ENCODE measurements at places on chromosomes 3 and 15.

DNA sequence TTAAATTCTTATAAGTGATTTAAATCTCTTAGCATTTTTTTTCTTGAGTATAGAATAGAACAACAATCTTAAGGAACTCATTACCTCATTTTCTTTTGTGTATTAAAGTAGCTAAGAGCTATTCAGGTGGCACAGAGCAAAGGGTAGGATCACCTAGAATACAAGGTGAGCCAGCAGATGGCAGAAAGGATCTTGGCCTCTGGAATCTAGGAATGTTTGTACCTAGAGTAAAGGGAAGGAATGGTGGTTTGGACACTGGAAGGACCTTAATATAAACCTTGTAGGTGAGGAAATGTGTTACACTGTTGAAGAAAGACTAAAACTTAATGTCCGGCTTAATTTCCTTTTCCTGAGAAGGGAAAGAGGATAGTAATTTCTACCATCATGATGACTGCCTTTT lies 89.0 kb downstream of the GHSR start:
- DNase-seq, result no peak

DNA sequence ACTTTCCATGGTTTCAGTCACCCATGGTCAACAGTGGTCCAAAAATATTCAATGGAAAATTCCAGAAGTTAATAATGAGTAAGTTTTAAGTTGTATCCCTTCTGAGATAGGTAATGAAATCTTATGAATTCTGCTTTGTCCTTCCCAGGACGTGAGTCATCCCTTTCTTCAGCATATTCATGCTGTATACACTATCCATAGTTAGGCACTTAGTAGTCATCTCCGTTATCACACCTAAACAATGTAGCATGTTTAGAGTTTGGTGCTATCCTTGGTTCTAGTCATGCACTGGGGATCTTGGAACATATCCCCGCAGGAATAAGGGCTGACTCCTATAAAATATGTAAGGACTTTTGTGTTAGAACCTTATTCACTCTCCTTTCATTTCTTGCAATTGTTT lies 153.2 kb downstream of the UNC13C start:
- no peak for DNase-seq

DNA sequence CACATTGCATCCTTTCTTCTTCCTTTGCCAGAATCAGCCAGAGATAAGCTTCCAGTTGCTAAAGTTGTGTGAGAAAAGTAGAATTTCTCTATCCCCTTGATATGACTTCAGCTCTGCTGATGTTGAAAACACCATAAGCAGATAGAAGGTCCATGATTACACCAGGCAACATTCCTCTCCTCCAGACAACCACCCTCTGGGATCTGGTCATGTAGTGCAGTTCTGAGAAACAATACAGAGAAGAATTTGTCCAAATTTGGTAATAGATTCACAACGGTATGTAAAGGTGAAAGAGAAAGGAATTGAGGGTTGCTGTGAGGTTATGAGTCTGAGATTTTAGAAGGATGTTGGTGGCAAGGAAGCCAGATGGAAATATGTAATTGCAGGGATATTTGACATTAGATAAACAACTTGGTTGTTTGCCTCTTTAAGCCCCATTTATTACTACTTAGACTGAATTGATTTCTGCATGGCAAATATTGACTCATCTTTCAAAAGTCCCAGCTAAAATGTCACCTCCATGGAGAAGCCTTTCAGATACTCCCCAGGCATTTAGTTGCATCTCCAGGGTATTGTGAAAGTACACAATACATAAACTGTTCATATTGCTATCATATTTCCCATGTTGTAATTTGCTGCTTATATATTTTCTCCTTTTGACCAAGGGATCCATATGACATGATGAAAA lies 134.9 kb downstream of the GAP43 start:
- no peak for DNase-seq

- no peak for DNase-seq
These were observed 260.5 kb upstream of the TPRG1 start for GRCh38 chr3:188911026-188911850.

DNA sequence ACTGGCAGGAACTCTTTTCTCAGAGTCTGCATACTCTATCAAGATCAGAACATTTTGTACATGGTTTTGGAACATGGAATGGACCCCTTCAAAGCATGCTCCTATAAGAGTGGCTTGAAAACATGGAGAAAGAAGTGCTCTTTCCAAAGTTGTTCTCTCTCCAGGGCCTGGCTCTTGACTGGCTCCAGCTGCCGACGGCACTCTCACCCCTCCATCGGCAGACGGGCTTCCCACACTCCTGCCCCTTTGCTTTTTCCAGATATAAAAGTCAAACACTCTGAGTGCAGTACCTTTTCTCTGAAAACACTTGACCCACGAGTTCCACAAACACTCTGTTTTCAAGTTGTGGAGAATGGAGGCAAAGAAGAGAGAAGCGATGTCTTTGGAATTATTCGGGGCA lies 72.5 kb upstream of the ONECUT1 start:
- no peak for DNase-seq

DNA sequence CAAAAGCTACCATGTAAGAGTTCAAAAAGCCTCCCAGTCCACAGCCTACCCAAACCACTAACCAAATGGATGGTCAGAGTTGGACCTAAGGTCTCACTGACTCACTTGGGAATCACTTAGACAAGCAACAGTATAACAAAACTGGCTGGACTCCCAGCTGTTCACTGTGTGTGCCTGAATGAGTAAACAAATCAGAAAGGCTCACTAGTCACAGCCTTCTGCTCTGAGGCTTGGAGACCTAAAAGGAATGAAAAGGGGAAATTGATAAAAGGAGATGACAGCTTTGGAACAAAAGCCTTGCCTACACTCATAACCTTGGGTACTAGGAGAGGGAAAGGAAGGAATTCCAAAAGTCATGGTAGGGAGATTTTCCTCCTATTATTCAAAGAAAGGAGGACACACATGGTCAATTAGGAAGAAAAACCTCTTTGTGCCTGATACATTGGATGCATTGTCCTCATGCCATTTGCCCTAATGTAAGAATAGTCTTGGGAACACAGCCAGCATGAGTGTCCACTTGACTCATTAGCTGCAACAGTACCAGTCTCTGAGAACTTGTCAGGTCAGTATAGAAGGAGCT lies 92.3 kb downstream of the FRMD5 start:
- DNase-seq, result no peak

- DNase-seq, result no peak
These were observed 33.6 kb downstream of the SPATA12 start for GRCh38 chr3:57093971-57094535.

GRCh38 chr3:194485881-194486539 lies 792 bp downstream of the ATP13A3 start:
- DNase-seq, result peak; percentile 15

DNA sequence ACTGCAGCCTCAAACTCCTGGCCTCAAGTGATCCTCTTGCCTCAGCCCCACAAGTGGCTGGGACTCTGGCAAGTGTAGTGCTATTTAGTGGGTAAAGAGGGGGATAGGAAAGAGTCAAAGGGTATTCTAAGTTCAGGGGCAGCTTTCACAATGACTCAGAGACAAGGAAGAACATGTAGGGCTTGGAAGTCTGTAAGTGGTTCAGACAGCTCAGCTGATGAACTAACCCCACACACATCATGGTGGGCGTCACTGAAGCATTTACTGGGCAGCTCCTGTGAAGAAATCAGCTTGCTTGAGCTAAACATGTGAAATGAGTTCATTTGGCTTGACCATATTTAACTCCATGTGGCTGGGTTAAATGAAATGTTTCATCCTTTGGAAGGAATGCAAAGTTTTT lies 34.6 kb upstream of the THSD4 start:
- no peak for DNase-seq

- no peak for DNase-seq
These were observed 259.9 kb downstream of the PLCL2 start for GRCh38 chr3:17144665-17144993.

DNA sequence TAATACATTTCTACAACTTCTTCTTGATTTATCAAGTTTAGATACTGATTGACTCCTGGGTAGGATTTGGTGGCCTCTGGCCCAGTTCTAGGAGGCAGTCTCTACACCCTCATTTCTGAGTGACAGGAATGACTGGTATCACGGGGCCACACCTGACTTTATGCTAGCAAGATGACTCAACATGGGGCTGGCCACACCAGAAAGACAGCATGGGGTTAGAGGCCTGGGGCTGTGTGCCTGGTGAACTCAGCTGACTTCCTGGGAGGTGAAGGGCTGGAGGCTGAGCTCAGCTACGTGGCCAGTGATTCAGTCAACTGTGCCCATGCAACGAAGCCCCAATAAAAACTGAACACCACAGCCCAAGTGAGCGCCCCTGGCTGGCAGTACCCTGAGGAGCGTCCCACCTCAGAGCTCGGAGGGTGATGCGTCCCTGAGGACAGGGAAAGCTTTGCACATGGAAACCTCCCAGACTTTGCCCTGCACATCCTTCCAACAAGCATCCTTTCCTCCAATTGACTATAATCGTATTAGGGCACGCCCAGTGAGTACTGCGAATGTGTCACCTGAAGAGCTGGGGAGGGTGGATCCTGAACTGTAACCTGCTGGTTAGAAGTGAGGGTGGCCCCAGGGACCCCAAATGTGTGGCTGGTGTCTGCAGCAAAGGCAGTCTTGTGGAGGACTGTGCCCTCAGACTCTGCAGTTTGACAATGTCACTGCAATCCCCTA lies 57.2 kb downstream of the NIPA2 start:
- DNase-seq, result no peak

DNA sequence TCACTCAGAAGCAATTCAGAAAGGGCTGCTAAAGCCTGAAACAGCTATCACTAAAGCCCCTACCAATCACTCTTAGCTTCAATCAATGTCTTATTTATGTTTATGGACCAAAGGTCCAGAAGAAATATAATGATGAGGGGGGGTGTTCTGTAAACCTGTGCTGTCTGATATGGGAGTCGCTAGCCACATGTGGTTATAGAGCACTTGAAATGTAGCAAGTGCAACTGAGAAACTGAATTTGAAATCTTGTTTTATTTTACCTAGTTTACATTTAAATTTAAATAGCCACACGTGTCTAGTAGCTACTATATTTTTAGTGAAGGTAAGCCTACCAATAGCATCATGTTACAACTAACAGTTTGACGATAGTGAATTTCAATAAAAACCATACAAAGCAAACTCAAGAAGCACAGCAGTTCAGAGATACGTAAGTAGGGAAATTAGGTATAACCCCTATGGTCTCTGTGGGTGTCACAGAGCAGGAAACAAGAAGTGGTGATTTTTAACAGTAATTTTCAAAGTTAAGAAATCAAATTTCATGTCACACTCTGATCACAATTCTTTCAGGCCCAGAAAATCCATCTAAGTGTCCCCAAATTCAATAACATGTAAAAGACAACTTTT lies 3.6 kb downstream of the POU1F1 start:
- no peak for DNase-seq

DNA sequence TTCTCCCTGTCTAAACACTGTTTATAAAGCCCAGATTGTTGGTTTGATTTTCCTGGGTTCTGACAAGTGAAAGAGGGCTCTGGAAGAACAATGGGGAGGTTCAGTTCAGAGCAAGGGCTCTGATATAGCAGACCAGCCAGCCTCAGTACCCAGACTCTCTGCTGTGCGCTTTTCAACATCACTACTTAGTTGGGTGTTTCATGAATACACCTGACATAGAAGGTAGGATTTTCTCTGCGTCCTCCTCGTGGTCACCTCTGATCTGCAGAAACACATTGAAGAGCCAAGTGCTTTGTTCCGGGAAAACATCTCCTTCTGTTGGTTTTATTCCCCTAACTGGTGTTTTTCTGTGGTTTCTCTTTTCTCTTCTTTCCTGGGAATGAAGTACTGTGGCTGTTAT lies 99.5 kb downstream of the EPHB1 start:
- no peak for DNase-seq

GRCh38 chr3:129461461-129462146 lies 21.6 kb downstream of the IFT122 start:
- no peak for DNase-seq

DNA sequence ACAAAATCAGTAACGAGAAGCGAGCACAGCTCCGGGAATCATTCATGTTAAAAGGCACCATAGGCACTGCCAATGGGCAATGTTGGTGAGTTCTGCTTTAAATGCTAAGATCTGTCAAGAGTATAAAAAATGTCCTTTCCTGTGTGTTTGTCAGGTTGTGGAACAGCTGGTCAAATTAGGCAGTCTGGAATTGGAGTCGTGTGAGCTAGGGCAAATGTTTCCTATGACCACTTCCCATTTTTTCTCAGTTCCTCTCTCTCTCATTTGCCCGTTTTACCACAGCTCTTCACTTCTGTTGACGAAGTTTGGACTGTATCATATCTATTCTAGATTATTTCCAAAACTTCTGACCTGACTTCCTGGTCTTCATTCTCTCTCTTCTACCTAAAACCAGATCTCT lies 60.8 kb upstream of the GOLIM4 start:
- no peak for DNase-seq

- no peak for DNase-seq
These were observed 121.5 kb downstream of the MCTP2 start for GRCh38 chr15:94352636-94353487.

- DNase-seq, result no peak
These were observed 113.0 kb downstream of the LIPC start for GRCh38 chr15:58544756-58545155.

- DNase-seq, result no peak
These were observed 483.2 kb upstream of the SGO1 start for GRCh38 chr3:20669184-20669583.

DNA sequence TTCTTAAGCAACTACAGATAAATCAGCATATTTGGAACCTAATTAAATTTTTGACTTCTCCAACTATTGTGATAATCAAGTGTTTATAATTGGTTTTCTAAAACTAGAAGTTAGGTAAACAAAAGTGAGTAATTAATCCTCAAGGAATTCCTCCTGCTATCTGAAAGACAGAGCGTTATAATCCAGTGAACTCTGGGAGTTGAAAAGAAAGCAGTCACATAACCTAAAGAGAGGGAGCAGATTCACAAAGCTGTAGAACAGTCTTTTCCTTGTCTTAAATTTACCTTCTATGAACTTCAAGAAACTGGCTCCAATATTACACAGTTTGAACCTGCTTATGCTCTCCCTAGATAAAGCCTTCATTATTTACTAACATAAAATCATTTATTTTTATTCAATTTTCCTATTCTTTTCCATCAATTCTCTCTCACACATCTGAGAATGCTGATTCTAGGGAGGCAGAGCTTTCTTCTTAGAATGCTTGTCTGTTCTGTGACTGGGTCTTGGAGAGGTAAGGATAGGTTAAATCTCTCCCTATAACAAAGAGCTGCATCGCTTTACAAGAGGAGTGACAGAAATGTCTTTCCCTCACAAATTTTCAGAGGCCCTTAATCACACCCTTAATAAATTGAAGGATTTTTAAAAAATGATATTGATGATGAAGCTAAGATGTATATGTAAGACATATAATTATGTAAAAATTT lies 132.8 kb downstream of the TUSC7 start:
- DNase-seq, result no peak

DNA sequence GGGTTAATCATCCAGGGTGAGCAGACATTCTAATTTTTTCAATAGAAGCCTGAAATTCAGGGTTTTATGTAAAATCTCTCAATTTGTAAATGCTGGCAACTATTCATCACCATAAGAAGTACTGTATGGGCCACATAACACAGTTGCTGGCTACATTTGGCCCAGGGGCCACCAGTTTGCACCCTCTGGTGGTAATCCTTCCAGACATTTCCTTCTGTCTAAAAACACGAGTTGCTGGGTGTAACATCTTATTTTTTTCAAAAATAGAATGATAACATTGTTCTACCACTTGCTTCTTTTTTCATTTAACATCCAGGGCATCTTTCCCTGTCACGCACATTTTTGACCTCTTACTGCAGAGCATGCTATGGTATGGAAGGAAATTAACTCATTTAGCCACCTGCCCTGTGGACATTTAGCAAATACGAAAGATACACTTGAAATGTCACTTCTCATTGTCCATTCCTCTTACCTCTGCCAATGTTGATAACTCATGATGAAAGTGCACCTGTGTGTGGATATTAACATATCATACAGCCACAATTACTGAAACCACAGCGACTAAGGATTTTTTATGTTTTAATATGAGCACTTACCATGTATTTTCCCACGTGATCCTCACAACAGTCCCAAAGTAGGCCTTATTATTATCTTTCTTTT lies 117.5 kb upstream of the ARHGEF3 start:
- no peak for DNase-seq
